NCI-H1105 (cell line): ENCODE measurements at places on chromosomes 7 and 10.

- DNase-seq, result no peak
Measured at GRCh38 chr10:93028883-93029282, 31.7 kb upstream of the CYP26C1 start.

- no peak for DNase-seq
Measured at GRCh38 chr10:91495402-91495801, 85.3 kb downstream of the HECTD2 start.

DNA sequence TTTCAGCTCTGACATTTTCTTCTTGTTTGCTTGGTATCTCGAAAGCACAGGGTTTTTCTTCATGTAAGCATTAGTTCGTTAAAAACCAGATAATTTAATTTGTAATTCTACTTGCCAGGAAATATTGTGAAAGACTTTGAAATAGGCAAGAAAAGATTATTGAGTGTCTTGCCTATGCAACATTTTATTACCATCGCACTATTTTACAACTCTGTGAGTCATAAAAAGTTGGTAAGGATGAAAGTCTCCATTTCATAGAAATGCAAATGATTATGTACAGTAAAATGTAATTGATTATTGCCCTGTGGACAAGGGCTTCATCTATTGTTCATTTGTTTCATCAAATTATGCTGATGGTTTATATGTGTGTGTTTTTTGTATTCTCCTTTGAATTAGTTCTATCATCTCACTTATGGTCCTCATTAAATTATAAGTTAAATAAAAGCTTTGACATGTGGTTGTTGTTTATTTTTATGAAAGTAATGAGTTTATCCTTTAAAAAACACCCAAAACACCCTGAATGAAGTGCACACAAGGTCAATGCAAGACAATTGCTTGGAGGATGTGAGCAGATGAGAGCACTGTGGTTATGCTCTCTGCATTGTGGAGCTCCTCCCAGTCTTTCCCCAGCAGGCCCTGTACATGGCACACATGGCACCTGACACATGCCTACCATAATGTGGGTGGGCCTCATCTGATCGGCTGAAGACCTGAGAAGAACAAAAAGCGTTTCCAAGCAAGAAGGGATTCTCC is 230.8 kb downstream of the CXCL12 start:
- no peak for DNase-seq

DNA sequence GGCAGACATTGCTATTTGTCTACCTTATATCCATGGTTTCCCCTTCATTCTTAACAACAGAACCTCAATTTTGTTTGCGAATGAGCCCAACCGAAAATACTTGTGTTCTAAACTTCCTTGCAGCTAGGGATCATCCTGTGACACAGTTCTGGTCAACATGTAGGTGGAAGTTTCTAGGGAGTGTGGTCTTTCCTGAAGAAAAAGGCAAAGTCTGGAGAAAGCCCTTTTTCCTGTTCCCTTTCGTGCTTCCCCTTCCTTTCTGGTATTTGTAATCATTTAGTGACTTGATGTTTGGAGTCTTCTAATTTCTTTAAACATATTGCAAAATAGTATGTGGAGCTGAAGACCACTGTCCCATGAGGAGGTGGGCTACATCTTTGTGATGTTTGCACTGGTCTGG is 2.9 kb upstream of the IFRD1 start:
- DNase-seq, result no peak

DNA sequence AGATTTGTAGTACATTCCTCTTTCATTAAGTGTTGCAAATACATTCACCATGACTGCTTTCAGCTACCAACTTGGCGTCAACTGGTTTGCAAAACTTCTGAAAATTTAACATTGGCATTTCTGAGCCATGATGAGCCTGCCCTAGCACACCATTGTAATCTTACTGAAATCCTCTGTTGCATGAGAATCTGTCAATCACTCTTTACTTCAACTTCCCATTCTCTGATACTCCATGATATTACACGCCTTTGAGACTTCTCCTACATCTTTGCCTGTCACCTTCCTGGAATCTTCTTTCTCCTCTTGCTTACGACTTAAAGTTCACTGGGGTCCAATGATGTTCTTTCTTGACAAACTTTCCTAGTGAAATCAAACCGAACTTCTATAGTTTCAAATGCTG is 32.2 kb downstream of the EBLN1 start:
- no peak for DNase-seq

GRCh38 chr7:69609541-69610373 is 11.5 kb downstream of the AUTS2 start:
- DNase-seq, result no peak

DNA sequence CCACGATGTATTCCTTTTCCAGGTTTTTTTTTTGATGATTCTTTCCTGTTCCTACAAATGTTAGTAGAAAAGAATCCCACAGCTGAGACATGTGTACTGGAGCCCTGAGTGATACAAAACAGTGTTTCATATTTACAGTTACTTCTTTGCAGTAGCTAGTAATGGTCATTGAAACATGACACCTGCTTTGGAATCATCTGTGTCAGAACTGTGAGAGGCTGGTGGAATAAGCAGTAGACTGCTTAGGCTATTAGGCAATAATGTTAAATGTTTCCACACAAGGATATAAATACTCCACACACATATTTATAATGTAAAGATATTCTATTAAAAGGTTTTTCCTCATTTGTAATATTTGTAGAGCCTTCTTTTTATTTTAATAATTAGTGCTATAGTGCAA is 394.0 kb downstream of the THSD7A start:
- DNase-seq, result no peak

DNA sequence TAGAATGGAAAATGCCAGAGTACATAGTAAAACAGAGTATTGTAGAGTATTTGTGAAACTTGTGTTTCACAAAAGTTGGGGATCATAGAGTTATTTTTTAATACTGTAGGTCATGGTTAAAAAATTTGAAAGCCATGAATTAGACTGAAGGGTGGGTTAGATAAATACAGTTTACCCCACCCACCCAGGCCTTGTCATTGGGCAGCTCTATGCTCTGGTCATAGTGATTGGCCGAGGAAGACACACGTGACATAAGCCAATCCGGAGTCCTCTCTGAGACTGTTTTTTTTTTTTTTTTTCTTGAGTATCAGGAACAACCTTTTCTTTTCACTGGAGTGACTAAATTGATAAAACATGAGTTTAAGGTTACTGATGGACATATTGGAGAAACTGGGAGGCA is 33.3 kb upstream of the ORC5 start:
- DNase-seq, result no peak

GRCh38 chr7:159114096-159114495 is 30.6 kb downstream of the VIPR2 start:
- DNase-seq, result no peak

- DNase-seq, result no peak
Measured at GRCh38 chr10:94002156-94002555, 8.4 kb downstream of the PLCE1 start.

DNA sequence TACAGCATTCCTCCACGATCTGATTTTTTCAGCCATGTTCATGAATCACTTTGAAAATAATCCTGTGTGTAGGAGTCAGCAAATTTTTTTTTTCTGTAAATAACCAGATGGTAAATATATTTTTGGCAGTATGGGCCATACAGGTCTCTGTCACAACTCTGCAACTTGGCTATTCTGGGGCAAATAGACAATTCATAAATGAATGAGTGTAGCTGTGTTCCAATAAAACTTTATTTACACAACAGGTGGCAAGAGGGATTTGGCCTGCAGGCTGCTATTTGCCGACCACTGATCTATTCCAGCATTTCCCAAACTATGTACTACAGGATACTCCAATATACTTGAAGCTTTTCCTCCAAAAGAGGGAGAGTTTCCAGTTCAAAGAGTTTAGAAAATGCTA is 78.7 kb upstream of the SVIL start:
- no peak for DNase-seq

GRCh38 chr7:2641406-2642393 is 9.9 kb downstream of the TTYH3 start:
- no peak for DNase-seq

GRCh38 chr7:132446260-132446659 is 130.0 kb downstream of the PLXNA4 start:
- no peak for DNase-seq

GRCh38 chr7:156854654-156855053 is 38.3 kb downstream of the LMBR1 start:
- DNase-seq, result no peak

DNA sequence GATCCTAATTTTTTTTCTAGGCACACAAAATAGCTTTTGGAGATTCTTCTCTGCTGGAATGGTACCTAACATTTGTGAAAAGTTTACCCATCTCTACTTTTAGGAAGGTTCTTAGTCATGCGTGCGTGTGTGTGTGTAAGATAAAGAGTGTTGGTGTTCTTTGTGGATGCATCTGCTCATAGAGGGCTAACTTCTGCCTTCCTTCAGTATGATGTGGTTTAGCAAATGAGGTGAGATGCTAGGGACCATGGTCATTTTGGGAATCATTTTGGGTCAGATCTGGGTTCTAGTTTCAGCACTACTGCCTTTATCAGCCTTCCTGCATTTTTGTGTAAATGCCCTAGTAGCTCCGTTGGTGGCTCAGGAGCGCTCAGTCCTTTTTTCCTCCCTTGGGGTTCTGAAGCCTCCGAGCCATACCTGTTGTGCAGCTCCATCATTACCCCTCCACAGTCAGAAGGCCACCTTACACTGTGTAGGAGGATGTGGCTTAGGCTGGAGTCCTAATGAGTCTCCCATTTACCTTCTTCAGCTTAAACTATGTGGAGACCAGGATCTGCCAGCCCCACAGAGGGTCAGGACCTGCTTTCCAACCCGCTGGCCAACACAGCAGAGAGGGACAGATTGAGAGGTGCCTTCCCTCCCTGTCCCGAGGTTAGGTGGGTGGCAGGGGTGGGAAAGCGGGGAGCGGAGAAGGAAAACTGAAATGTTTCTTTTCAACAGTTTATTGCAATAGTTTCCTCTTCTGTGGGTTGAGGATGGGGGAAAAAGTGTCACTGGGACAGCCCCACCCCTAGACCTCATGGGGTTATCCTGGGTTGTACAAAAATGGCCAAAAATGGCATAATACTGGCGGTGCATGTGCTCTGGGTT is 31.2 kb downstream of the TSPAN14 start:
- DNase-seq, result no peak

- no peak for DNase-seq
Measured at GRCh38 chr7:131011976-131012375, 278.0 kb upstream of the KLF14 start.

- DNase-seq, result no peak
Measured at GRCh38 chr10:122264436-122264835, 6.7 kb upstream of the BTBD16 start.

- no peak for DNase-seq
Measured at GRCh38 chr10:987620-987869, 689 bp upstream of the GTPBP4 start.
